ENCODE measurements at places on chromosomes 2 and 18.
A peak's percentile ranks its signal among the peaks of the same experiment; 100 is the strongest.

- DNase-seq = no peak
Measured at GRCh38 chr2:19038071-19039015, 320.1 kb downstream of the OSR1 start.

DNA sequence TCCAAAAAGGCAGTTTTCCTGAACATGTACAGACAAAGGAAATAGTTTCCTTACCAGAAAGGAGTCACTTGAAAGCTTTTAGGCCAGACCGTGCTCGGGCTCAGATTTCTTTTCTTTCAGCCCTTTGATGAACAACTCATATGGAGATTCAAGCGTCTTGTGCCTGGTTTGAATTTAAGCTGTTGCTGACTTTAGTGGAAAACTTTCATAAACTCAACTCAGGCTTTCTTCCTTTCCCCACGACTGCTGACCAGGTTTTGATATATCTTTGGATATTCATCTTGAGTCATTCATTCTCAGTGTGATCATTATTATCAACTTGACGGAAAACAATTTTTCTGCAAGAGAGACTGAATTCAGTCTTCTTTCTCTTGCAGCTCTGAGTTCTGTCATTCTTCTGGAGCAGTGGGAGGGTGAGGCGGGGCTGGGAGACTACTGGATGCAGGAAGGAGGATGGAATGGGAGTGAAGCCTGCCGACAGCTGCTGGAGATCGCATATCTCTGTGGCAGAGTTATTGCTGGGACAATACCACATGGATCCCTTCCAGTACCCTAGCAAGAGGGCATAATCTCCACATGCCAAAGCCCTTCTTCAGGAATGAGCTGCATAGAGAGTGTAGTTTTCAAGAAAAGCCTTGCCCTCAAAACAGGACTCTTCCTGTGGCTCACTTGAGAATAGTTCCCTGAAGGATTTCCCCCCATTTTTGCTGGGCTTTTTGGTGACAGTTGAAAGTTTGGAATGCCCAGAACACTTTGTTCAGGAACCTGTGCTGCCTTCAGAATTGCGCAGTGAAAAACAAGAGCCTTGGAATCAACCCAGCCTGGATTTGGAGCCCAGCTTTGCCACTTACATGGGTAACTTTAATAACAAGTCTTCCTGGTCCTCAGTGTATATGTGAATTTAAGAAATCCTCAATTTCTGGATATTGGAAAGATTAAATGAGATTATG, 364.4 kb downstream of the ZNF521 start:
- DNase-seq = no peak

GRCh38 chr2:36667931-36668330, 28.6 kb upstream of the VIT start:
- no peak for DNase-seq

DNA sequence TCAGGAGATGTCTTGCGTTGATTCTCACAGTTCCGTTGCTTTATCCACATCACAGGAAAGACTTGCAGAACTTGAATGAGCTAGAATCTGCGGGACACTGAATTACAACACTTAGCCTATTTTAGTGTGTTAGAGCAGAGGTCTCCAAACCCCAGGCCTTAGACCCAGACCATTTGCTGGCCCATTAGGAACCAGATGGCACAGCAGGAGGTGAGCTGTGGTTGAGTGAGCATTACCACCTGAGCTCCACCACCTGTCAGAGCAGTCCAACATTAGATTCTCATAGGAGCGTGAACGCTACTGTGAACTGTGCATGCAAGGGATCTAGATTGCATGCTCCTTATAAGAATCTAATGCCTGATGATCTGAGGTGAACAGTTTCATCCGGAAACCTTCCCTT, 3.8 kb downstream of the MRPL30 start:
- DNase-seq = no peak

- DNase-seq = peak; percentile 47
Measured at GRCh38 chr2:238287737-238288649, at the start of gene PER2. Gene PER2, minus strand, starts transcription at chr2:238288610. Its CDS starts 10,674 bp downstream, at chr2:238277936.

DNA sequence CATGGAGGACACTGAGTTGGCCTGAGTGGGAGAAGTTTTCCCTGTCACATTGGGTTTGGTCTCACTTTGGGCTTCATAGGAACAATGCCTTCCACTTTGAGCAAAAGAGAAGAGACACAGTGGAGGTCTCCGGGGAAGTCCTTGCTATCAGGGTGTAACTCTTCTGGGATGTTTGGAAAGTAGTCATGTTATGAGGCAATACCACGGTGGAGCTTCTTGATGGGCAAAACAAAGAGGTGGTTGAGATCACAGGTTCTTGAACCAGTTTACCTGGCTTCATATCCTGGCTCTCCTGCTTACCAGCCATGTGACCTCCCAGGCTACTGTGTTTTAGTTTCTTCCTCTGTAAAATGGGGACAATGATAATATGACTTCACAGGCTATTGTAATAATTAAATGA, 478.6 kb downstream of the SLC4A3 start:
- no peak for DNase-seq

GRCh38 chr2:33477473-33478468, 1.3 kb downstream of the RASGRP3 start:
- peak; percentile 73 for DNase-seq

GRCh38 chr2:150646746-150647145, 159.3 kb upstream of the RND3 start:
- no peak for DNase-seq

DNA sequence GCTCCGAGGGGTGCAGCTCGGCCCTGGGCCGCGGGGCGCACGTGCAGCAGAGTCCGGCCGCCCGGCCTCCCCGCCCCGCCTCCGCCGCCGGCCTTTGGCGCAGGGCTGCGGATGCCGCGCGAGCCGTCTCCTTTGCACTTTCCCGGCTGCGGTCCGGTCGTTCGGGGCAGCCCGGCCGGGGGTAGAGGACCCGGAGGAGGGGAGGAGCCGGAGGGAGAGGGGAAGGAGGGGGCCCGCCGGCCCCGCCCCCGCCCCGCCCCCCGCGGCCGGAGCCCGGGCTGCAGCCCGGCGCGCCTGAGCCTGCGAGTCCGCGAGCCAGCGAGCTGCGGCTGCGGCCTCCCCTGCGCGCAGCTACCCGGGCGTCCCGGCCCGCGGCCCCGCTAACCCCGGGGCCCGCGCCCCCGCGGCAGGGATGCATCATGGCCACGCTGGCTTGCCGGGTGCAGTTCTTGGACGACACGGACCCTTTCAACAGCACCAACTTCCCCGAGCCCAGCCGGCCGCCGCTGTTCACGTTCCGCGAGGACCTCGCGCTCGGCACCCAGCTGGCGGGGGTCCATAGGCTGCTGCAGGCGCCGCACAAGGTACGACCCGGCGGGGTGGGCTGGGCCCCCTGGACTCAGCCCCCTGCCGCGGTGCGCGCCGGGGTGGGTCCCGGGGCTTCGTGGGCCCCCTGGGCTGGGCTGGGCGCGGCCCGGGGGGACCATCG, at the start of gene FHOD3:
FHOD3 (plus strand) TSS at position 297 of the 709 bp plus-strand sequence; CDS start at position 420, 123 bp downstream.
- peak; percentile 19 for DNase-seq

- no peak for DNase-seq
Measured at GRCh38 chr2:238459081-238459629, 32.4 kb downstream of the ASB1 start.

- DNase-seq = no peak
Measured at GRCh38 chr2:11352781-11353537, 8.5 kb upstream of the ROCK2 start.

DNA sequence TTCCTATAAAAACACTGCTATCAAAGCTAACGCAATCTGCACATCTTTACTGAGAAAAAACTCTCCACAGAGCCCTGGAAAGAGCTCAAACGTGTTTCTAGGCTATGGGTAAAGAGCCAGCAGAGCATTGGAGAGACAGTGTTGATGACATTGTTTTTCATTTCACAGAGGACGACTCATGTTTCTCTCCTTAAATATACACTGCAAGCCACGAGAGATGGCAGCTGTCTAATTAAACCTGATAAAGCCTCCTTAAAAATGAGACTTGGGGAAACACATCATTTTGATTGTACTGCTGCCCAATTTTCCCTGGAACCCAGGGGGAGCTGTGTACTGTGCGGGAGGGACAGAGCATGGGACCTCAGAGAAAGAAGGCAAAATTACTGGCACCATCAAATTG, 294.3 kb upstream of the SETBP1 start:
- DNase-seq = no peak

DNA sequence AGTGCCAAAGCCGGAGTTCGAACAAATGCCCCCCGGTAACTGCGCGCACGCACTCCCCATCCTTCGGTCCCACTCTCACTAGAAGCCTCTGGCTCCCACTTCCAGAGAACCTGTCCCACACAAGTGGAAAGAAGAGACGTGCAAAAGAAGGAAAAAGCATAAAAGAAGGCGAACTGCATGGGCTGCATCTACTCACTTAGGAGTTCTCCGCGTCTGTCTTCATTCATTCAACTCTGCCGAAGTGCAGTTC, 312 bp downstream of the NR4A2 start:
- no peak for DNase-seq

- no peak for DNase-seq
Measured at GRCh38 chr2:213089438-213089837, 62.0 kb downstream of the IKZF2 start.

GRCh38 chr2:81894451-81894990, 1590.0 kb upstream of the LRRTM1 start:
- no peak for DNase-seq

GRCh38 chr2:236673126-236673822, 103.6 kb downstream of the ACKR3 start:
- no peak for DNase-seq

DNA sequence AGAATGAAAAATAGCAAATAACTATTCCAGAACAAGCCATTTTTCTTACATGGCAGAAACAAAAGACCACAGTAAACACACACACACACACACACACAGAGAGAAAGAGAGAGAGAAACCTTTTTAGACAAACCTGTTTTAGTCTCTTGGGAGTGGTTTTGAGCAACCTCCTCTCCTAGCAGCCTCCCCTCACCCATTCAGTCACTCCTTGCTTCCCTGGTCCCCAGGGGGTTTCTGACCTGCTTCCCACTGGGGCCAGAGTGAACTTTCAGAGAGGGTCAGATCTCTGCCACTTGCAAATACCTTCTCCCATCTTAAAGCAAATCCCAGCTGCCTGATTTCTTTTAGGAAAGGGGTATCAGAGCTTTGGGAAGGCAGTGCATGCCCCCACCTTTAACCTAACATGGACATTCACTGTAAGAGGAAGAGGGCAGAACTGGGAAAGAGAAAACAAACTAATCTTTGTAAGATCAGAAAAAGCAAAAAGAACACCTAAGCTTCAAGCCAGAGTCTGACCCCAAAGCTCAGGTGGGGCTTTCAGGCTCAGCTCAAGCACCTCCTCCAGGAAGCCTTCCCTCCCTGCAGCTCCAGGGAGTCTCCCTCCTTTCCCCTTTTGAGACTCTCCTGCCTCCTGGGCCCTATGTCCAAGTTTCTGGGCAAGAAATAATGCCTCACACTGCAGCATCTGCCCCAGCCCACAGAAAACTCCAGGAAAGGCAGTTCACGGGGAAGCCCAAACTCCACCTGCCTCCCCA, 2.7 kb downstream of the SDC1 start:
- no peak for DNase-seq

DNA sequence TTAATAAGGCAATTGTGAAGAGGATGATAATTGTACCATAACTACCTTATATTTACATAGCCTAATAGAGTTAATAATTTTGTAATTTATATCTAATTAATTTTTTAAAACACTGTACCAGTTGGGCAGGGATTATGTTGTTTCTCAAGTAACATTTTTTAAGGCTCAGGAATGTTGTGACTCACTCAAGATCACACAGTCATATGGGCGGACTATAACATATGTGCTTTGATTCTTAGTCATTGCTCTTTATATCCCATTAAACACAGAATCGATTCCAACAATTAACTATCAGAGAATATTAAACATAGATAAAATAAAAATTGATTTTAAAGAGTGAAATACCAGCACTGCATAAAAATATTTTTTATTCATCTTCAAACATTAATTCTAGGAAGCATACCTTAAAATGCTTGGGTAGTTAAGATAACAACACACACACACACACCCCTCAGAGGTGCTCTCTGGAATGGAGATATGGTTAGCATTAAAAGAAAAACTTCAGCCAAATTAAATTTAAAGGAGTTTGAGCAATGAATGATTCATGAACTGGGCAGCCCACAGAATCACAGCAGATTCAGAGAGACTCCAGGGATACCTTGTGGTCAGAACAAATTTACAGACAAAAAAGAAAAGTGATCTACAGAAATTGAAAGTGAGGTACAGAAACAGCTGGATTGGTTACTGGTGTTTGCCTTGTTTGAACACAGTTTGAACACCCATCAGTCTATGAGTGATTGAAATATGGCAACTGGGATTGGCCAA, 869.4 kb upstream of the ID2 start:
- DNase-seq = peak; percentile 5

DNA sequence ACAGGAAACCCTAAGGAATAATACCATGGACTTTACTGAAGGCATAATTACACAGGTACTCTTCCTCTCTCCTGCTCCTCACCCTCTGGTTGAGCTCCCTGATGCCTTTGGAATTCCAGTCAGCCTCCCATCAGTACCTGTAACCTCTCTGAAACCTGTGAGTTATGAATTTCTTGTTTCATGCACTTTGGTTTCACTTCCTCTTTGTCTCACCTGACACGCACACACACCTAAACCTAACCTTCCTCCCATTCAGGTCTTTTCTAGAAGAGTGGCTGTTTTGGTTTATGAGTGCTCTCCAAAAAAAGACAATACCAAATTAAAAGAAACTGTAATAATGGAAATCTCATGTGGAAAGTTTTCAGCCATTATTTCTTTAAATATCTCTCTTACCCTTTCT, 451.3 kb upstream of the VWC2L start:
- DNase-seq = no peak

GRCh38 chr2:226023383-226023782, 623.9 kb downstream of the NYAP2 start:
- DNase-seq = no peak

Data from activated CD4-positive, alpha-beta T cell treated with anti-CD3 and anti-CD28 coated beads, Interleukin-10, Interleukin-2, amounts not matched to agents 100 ng/mL and 50 ng/mL, durations not matched to agents 16 hours and 8 hours (primary cell).